Mesenteric fat pad (tissue), 1 donor: ENCODE measurements at places on chromosomes 12 and 14. TPM values are rescaled to one million over a fixed set of nuclear protein-coding genes. Genes with fewer than 3 reads are reported as not detected.

Gene CMKLR1
- total RNA-seq, result 26.0 TPM

GRCh38 chr12:106815741-106816140, 41.3 kb downstream of the RIC8B start:
- DNase-seq, result no peak

DNA sequence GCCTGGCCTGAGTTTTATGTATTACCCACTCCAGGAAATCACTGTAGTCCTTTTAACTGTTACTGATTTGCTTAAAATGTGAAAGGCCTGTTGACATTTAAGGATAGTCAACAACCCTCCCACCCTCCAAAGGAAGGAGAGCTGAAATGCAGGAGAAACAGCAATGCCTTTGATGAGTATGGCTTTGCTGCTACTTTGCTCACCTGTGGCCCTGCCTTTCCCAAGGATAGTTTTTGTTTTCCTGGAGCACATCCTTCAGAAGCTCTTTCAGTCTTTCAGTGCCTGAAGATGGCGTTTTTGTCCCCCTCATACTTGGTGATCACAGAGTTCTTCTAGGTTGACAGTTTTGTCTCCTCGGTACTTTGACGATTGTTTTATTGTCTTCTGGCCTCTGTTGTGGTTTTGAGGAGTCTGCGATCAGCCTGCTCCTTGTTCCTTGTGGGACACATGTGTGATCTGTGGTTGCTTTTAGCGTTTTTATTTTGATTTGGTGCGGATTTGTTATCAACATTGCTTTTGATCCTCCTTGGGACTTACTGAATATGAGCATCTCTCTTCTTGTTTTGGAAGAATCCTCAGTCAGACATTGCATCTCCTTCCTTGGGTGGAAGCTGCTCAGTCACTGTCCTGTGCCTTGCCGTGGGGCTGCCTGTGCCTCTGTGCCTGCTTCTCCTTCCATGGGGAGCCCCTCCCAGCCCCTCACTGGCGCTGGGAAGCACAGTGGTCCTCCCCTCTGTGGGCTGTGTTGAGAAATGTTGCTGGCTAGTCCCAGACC, 17.2 kb downstream of the PACS2 start:
- no peak for DNase-seq

Gene ADCY4
- 59.6 TPM for total RNA-seq

GRCh38 chr14:93742761-93743160, 45.5 kb downstream of the PRIMA1 start:
- no peak for DNase-seq

- no peak for DNase-seq
Measured at GRCh38 chr14:64478634-64479250, 13.4 kb downstream of the AKAP5 start.

DNA sequence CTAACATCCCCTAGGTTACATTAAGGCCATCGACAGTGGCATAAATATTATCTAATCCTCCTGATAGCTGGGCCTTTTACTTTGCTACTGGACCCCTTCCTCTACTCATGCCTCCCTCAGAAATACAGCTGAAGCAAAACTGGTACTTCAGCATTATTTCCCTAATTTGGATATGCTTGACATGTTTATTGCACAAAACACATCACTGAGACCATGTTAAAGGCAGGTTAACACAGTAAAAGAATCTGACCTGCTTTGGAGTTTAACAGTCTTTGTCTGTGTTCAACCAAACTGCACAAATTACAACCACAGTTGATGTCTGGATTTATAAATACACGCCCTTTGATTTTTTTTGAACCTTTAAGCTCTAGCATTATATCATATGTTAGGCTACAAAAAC, 156.6 kb downstream of the FOXA1 start:
- DNase-seq, result no peak

Gene KRT78
- not detected for total RNA-seq

Gene TEX22
- total RNA-seq, result not detected

- no peak for DNase-seq
Measured at GRCh38 chr12:13372386-13372785, 175.9 kb downstream of the EMP1 start.

DNA sequence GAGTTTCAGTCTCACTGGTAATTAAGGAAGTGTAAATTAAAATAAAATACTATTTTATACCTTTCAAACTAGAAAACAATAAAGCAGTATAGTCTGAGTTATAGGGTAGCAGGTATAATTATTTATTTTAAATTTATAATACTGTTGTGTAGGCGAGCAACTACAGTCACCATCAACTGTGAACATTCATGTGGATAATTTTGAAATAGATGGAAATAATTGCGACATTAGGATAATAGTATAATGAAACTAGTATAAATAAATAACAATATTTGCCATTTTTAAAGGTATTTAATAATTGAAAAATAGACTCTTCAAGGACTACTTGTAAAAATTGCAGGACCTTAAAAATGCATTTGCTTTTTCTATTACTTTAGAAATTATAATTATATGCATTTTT, 3.8 kb upstream of the DYRK4 start:
- DNase-seq, result no peak

Gene ARMH4
- 3.4 TPM for total RNA-seq

GRCh38 chr12:114598111-114598510, 85.9 kb downstream of the TBX3 start:
- no peak for DNase-seq

Gene RPL10L
- not detected for total RNA-seq

DNA sequence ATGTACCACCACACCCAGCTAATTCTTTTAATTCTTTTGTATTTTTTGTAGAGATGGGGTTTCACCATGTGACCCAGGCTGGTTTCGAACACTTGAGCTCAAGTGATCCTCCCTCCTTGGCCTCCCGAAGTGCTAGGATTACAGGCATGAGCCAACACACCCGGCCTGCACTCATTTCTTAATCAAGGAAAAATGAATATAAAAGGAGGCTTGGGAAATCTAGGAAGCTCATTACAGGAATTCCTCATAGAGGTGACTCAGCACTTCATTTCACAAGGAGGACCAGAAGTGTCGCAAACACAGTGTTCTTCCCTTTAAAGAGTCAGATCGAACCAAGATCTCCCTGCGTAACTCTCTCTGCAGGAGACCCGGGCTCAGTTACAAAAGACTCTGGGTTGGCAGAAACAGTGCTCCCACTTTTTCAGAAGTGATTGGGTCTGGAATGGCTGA, 30.3 kb downstream of the NFKBIA start:
- no peak for DNase-seq

Gene DTD2
- 30.0 TPM for total RNA-seq

Gene SMCO2
- total RNA-seq, result not detected

DNA sequence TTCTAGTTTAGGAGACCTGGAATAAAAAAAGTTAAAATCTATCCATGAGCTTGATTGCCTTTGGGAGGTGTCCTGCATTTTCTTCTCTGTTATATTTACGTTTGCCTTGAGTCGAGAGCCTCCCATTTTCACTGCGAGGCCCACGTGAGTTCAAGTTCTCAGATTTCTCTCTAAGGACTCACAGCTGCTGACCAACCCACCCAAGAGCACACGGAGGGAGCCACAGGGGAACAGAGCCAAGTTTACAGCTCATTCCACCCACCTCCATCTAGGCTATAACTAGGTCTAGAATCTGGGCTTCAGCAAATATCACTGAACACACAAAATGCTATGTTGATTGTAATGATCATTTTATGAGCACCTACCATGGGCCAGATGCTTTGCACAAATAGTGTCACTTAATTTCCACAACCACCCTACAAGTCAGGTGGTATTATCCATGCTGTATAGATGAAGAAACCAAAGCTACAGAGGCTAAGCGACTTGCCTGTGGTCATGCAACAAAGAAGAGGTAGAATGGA, 16.7 kb downstream of the ALDH1L2 start:
- DNase-seq, result no peak

Gene USP44
- total RNA-seq, result 1.3 TPM

GRCh38 chr12:85627584-85627983, 208.6 kb downstream of the RASSF9 start:
- DNase-seq, result no peak

- DNase-seq, result no peak
Measured at GRCh38 chr14:83556746-83557453, 1973.0 kb upstream of the FLRT2 start.

GRCh38 chr14:22386924-22387775, 201.9 kb downstream of the DAD1 start:
- no peak for DNase-seq

DNA sequence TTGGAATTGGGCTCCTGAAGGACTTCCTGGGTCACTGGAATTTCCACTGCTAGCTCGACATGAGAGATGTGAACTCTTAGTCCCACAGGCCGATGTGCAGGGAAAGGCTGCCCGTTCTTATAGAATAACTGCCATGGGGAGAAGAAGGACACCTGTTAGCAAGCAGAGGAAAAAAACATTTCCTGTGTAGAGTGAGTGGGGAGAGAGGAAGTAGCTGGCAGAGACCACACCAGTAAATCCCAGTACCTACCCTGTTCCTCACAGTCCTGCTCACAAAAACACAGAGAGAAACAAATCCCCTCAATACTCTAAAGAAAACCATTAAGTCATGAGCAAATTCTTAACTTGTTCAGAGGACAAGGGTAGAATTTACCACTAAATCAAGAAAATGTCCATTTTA, 29.5 kb downstream of the AREL1 start:
- DNase-seq, result no peak
